Naive thymus-derived CD8-positive, alpha-beta T cell (primary cell): ENCODE measurements at places on chromosomes 4 and X. TPM values are rescaled to one million over a fixed set of nuclear protein-coding genes. Genes with fewer than 3 reads are reported as not detected.

The GABRE gene
- not detected for total RNA-seq

The MAGED4B gene
- 2.2 TPM for total RNA-seq

The ARHGAP36 gene
- total RNA-seq = not detected

The MAGEB2 gene
- not detected for total RNA-seq

The GLUD2 gene
- total RNA-seq = 0.52 TPM

The GNRHR gene
- not detected for total RNA-seq

The MAGEE1 gene
- 11.8 TPM for total RNA-seq

The PLP1 gene
- total RNA-seq = not detected

The CACNA1F gene
- 3.8 TPM for total RNA-seq

The GCNA gene
- 12.1 TPM for total RNA-seq

DNA sequence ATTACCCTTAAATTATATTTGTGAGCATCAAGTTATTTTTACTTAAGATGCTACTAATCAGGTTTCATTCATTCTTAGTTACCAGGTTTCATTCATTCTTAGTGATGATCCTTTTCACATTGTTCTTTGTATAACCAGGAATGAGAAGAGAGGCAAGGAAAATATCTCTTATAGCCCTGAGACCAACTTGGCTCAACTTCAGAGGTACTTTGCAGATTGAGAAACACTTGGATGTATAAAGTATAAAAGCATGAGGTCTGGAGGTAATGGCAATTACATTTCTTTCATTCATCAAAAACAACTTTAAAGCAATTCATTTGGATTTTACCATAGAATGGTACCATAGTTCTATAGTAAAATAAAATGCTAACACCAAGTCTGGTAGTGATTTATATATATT lies 231.0 kb downstream of the PRDM5 start:
- H3K27me3 ChIP-seq = no peaks in the 10 kb centered on the region
- H3K36me3 ChIP-seq = no peaks in the 10 kb centered on the region
- H3K4me3 ChIP-seq = no peak overlapping the region
- DNase-seq = no peak

DNA sequence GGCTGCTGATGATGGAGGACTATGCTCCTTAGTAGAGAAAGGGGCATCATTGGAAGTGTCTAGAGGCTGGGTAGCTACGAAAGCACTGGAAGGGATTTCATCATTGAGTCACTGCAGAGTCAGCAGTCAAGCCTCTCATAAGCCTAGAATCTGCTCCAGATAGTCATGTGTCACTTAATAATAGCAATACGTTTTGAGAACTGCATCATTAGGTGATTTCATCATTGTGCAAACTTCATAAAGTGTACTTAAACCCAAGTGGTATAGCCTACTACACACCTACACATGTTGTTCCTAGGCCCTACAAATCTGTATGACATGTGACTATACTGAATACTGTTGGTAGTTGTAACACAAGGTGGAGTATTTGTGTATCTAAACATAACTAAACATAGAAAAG lies 165.6 kb downstream of the PTTG2 start:
- H3K27ac ChIP-seq = no peak overlapping the region
- no peaks in the 10 kb centered on the region for H3K27me3 ChIP-seq
- no peak for DNase-seq
- H3K36me3 ChIP-seq = peaks cover 35% of the 10 kb centered on the region

GRCh38 chrX:23879380-23880090 lies 28.2 kb downstream of the APOO start:
- peaks cover 2% of the 10 kb centered on the region for H3K4me1 ChIP-seq
- H3K27me3 ChIP-seq = no peaks in the 10 kb centered on the region
- H3K36me3 ChIP-seq = no peaks in the 10 kb centered on the region
- no peak overlapping the region for H3K4me3 ChIP-seq

DNA sequence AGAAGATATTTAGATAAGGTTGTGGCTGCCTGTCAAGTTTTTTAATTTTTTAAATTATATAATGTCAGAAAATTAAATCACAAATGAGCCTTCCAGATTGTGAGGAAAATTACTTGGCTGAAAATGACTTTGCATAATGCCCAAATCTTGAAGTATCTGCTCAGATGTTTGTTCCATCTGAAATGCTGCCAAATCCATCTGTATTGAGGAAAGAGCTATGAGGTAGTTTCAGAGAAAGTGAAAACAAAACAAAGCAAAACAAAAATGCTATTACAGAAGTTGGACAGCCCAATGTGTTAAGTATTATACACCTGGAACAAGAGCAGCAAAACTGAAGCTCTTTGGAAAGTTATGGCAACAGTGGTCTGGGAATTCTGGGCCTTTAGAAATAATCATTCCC lies 23.3 kb upstream of the GUCY1B1 start:
- peaks cover 6% of the 10 kb centered on the region for H3K27me3 ChIP-seq
- H3K27ac ChIP-seq = no peak overlapping the region
- no peaks in the 10 kb centered on the region for H3K36me3 ChIP-seq
- DNase-seq = no peak
- no peak overlapping the region for H3K4me3 ChIP-seq

DNA sequence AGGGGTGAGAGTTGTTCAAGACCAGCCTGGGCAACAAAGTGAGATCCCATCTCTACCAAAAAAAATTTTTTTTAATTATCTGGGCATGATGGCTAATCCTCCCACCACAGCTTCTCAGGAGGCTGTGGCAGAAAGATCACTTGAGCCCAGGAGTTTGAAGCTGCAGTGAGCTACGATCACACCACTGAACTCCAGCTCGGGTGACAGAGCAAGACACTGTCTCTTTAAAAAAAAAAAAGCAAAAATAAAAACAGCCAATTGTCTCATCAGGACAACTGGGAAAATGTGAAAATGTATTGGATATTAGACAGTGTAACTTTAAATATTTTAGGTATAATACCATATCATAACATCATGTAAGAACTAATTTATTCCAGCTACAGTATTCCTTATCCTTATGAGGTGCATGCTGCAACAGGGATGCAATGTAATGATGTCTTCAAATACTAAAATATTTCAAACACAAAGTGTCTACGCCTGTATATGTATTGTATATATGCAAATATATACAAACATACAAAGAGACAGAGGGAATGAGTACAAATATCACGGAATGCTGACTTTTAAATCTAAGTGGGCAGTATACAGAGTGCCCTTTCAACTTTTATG lies 17.2 kb downstream of the FAM13A start:
- DNase-seq = no peak
- H3K27me3 ChIP-seq = no peaks in the 10 kb centered on the region
- peaks cover 16% of the 10 kb centered on the region for H3K36me3 ChIP-seq
- H3K4me1 ChIP-seq = no peaks in the 10 kb centered on the region

GRCh38 chrX:82589410-82589809 lies 918.7 kb upstream of the POU3F4 start:
- H3K27ac ChIP-seq = no peak overlapping the region
- H3K4me3 ChIP-seq = no peak overlapping the region
- H3K4me1 ChIP-seq = no peaks in the 10 kb centered on the region
- H3K36me3 ChIP-seq = no peaks in the 10 kb centered on the region
- no peaks in the 10 kb centered on the region for H3K27me3 ChIP-seq
- DNase-seq = no peak

- no peak for DNase-seq
- no peaks in the 10 kb centered on the region for H3K4me1 ChIP-seq
- H3K36me3 ChIP-seq = no peaks in the 10 kb centered on the region
- H3K4me3 ChIP-seq = no peak overlapping the region
- H3K27ac ChIP-seq = no peak overlapping the region
Measured at GRCh38 chr4:98555798-98556445, 102.5 kb downstream of the TSPAN5 start.
